ENCODE measurements at places on chromosomes 12 and 14.

GRCh38 chr12:76489737-76490136 lies 69.8 kb downstream of the OSBPL8 start:
- DNase-seq, result no peak

GRCh38 chr12:28053564-28053963 lies 81.0 kb upstream of the PTHLH start:
- no peak for DNase-seq

GRCh38 chr12:110351119-110351518 lies 52.4 kb downstream of the ANAPC7 start:
- no peak for DNase-seq

- DNase-seq, result no peak
These were observed 3.0 kb downstream of the GALNT4 start for GRCh38 chr12:89521364-89522223.

DNA sequence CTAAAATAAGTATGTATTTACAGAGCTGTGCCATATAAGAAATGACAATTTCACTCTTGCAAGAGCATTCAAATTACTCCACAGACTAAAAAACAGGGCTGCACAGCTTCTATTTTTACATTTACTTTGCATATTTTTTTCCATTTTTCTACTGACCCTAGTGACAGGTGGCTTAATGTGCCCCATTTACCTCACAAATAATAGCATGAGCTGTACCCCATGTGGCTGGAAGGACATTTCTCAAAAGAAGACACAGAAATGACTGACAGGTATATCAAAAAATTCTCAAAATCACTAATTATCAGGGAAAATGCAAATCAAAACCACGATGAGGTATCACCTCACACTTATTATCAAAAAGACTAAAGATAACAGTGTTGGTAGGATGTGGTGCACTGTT lies 1128.6 kb downstream of the SLC16A7 start:
- no peak for DNase-seq

DNA sequence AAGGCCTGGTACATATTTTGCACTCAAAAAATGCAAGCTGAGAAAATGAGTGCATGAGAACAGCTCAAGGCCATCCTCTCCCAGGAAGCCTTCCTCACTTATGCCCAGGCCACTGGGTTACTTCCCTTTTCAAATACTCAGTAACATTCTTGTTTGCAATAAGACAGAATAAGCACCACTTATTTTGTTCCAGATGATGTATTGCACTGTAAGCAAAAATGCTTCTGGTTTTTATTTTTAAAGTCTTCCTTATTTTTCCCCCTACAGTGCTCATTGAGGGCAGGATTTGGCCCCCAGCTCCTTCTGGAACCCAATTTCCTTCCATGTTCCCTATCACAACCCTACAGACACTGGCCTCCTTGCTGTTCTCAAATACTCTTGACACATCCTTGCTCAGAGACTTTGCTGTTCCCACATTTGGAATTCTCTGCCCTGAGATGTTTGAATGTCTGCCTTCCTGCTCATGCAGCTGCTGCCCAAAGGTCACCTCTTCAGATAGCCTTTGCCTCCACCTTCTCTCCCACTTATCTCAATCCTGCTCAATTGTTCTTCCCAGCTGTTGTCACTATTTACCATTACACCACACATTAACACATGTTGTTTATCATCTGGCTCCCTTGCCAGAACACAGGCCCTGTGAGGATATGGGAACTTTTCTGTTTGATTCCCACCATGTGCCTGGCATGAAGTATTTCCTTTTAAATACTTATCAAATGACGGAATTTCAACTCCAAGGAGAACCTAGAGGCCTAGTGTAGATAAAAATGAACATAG lies 49.9 kb downstream of the IFNG start:
- no peak for DNase-seq

DNA sequence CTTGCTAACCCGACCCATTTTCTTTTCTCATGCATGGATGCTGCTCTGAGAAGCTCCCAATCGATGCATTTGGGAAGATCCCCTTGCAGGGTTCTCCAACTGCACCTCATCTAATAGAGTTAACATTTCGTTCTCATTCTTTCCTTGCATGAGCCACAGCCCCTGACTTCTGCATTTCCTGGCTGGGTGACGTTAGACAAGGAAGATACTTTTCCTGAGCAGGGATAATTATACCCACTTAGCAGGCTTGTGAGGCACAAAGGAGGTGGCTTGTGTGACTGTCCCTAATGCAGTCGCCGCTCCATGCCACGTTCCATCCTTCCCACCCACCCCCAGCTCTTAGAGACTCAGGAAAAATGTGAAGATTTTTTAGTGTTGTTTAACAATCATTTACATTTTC lies 195.1 kb downstream of the CHST11 start:
- no peak for DNase-seq

GRCh38 chr14:102982852-102983470 lies 60.5 kb downstream of the AMN start:
- DNase-seq, result no peak

DNA sequence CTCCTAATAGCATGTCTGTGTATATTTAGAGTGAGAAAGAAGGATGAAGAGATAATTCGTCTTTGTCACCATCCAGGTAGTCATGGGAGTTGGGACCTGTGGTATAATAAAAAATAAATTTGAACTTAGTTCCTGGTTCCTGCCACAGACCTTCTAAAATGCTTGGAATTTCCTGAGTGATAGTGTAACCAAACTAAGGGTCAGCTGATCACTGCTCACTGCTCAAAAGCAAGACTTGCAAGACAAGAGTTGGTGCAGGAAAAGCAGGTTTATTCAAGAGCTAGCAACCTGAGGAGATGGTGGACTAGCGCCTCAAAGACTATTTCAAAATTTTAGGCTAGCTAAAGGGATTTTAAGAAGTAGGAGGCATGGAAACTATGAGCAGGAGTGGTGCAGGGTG lies 19.1 kb downstream of the ANG start:
- DNase-seq, result no peak

- no peak for DNase-seq
These were observed 36.7 kb downstream of the PTPRR start for GRCh38 chr12:70883855-70884254.
